ENCODE measurements at places on chromosomes 5 and 9.

- DNase-seq: peak; percentile 43
These were observed 284.1 kb downstream of the NFIB start for GRCh38 chr9:14029806-14030374.

DNA sequence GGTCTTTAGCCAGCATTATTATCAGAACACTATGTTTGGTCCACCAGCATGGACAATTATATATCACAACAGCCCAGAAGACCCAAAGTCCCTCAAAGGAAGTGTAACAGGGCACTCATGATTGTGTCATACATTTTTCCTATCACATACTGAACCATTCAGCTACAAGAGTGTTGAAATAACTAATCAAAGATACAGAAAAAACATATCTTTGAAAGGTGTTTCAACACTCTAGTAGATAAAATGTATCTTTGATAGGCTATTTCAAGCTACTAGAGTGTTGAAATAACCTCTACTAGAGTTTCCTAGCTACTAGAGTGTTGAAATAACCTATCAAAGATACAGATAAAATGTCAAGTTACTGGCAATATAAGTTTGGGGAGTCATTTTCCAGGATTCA is 545.0 kb downstream of the PRR16 start:
- no peak for DNase-seq

GRCh38 chr5:2223303-2223702 is 340.6 kb upstream of the IRX4 start:
- DNase-seq: no peak

DNA sequence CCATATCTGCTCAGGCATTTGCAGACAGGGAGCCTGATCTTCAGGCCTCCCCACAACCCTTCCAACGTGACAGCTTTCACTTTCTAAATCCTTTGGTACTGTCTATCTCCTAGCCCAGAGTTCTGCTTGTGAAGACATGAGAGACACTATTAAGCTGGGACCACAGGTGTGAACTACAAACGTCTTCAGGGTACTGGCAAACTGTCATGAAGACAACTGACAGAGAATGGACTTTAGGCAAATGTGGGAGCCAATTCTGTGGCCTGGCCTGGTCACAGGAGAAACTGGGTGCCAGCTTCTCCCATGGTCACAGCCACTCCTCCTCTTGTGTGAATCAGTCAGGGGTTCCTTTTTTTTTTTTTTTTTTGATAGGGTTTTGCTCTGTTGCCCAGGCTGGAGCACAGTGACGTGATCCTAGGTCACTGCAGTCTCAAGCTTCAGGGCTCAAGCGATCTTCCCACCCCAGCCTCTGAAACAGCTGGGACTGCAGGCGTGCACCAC is 10.4 kb downstream of the TRIM14 start:
- no peak for DNase-seq

- DNase-seq: peak; percentile 72
These were observed 9.9 kb downstream of the TEK start for GRCh38 chr9:27118916-27119315.

DNA sequence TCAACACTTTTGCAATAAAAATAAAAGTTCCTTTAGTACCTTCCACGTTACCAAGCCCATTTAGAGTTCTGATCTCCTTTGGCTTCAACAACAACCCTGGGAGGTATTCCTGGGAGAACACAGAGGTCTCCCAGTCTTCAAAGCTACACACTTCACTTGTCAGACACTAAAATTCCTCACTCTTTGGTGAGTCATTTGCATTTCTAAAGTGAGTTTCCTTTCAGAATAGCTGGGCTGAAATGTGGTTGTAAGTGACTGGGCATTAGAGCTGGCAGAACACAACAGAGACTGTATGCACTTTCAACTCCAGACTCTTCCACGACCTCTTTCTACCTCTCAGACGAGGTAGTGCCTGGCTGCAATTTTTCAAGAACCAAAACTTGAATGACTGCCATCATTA is 11.5 kb upstream of the F2RL1 start:
- peak; percentile 75 for DNase-seq

DNA sequence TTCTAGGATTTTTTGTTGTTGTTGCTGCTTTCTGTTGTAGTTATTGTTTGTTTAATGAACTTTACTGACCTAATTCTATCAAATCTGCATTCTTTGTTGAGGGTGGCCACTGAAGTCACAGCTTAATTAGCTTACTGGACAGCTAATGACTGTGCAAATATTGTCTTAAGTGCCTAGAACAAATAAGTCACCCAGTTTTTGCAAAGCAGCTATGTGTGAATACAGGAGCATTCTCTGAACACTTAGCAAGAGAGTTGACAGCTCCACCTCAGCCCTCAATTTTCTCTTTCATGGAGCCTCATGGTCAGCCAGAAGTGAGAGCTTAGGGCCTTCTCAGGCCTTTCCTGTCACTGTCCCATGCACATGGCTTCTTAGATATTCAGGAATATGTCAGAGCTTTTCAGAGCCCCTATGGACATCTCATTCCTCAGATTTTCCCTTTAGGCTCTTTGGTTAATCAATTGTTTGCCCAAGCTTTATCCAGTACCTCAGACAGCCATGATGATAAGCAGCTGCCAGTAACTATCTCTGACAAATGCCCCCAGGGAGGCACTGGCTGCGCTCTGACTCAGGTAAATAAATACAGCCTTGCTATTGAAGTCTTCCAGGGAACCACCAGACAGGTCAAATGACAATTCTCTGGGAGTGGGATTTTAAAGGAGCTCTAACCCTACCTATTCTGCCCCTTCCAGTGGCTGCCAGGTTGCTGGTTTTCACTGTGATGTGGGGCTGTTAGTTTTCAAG is 241.4 kb upstream of the IL12B start:
- no peak for DNase-seq

DNA sequence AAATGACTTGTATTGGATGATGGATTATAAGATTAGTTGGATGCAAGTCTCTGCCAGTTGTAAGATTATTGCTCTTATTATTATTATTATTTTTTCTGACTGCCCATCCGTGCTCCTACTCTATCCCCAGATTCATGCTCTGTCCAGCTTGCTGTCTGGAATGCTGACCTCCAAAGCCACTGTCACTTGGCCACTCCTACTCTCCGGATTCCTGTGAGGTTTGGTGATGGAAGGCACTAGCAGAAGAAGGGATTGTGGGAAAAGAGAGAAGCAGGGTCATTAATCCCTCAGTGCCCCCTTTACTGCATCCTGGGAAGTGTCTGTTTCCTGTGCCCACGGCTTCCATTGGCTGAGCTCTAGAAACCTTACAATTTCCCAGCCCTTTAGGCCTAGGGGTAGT is 76.3 kb upstream of the IL12B start:
- no peak for DNase-seq

DNA sequence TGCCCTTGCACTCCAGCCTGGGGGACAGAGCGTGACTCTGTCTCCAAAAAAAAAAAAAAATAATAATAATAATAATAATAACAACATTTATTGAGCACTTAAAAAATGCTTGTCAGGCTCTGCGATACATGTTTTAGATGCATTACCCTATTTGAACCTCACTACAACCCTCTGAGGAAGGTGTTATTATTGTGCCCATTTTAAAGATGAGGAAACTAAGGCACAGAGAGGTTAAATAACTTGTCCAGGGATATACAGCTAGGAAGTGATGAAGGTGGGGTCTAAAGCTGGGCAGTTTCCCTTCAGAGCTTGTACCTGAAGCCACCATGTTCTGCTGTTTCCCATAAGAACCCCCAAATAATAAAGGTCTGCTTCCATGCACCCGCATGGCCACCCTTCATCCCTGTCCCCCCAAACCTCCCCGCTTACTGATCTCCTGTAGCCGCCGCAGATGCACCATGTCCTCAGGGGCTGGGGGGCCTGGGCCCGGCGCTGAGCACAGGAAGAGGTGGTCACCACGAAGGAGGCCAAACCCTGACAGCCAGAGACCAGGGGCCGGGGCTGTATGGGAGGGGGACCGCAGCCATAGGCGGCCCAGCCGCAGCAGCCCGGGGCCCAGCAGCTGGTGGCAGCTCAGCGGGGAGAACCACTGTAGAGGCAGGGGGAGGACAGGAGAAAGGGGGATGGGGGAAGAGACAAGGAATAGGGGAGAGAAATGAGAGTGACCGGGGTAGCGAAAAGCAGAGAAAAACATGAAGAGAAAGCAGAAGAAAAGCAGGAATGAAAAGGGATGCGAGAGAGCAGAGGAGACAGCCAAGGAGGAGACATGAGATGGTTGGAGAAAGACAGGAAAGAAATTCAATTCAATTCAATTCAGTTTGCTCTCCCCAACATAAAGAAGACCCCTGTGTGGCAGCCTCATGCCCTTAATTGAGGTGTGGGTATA is 15.1 kb upstream of the FCHSD1 start:
- DNase-seq: no peak

DNA sequence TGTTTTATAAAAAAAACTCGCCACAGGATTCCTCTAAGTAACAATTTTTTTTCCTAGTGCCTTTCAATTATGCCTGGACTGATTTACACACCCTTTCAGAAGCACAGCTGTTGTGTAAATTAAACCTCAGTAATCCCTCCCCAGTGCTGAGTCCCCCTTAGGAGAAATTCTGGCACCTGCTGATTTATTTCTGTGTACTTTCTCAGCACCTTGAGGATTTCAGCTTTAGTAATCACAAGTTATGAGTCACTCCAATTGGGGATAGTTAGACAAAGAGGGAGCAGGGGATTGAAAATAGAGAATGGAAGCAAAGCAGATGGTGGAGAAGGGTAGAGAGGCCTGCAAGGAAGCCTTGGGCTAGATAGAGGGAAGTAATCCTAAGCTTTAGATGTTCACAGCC is 171.7 kb downstream of the TTLL11 start:
- DNase-seq: no peak

- peak; percentile 32 for DNase-seq
These were observed 66.1 kb downstream of the KLHL3 start for GRCh38 chr5:137669811-137670210.

DNA sequence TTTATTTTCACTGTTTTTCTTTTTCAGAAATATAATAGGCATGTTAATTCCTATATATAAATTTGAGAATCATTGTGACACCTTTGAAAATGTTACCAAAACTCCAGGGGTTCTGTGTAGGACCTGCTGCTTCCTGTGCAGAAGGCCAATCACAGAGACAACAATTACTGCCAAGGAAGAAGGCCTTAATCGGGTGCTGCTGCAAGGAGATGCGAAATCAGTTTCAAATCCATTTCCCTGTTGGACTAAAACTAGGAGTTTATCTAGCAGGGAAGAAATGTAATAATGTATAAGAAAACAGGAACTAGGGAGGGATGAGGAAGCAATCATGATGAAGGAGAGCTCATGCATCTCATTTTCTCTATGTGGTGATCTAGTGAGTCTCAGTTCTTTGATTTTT is 209.7 kb upstream of the NUDT12 start:
- no peak for DNase-seq

- no peak for DNase-seq
These were observed 2.9 kb upstream of the SLC4A9 start for GRCh38 chr5:140356853-140357725.

DNA sequence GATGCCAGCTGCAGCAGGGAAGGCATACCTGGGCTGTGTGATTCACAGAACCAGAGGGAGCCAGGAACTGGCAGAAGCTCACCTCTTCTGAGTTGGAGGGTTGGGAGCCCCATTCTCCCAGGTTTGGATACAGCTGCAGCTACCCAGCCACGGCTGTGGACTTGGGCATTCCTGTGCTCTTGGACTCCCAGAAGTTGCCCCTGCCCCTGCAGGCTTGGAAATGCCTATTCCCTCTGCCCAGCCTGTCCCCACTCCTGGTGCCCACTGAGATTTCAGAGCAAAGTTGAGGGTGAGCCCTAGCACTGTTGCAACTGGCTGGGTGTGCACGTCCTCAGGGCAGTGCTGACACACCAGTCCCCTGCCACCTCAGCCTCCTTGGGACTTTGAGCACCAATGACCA is 489.7 kb downstream of the SLCO4C1 start:
- DNase-seq: no peak

GRCh38 chr5:120778491-120779484 is 314.7 kb downstream of the PRR16 start:
- DNase-seq: no peak

DNA sequence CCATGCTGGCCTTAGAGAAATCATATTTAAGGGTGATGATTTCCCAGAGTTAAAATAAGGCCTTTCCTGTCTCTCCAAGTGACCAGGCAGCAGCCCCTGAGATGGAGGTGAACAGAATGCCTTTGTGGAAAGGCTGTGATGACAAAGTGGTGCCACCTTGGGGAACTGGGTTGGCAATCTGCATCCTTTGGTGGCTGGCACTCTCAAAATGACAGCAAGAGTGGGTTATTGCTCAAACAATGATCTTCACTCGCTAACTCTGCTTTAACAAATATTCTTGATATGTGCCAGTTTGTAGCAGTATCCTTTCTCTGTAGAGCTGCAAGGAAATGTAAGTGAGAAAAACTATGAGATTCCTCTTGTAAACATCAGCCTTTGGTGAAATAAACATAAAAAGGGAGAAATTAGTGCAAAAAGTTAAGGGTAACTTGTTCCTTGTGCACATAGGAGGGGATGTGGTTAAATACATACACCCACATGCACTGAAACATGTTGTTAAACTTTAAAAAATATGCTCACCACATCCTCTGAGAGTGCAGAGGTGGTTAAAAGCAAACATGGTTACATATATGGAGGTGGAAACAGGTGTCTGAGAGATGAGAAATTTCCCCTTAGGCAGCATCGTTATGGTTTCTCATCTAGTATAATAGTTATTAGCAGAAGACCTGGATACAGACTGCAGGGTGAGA is 373.4 kb upstream of the CTNND2 start:
- no peak for DNase-seq

DNA sequence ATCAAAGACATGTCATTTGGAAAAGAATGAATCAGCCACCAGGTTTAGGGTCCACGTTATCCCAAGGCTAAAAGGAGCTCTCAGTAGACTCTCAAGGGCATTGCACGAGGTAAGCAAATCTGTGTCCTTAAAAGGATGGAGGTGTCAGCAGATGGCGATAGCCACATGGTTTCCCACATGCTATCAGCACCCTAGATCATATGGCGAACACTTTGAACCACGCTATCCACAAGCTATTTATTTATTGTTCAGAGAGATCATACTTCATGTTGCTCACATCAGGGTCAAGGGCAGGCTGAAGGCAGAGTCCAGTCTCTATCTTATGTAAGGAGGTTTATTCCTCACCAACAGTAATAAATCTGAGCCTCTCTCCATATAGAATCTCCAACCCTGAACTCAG is 43.7 kb downstream of the CDH6 start:
- no peak for DNase-seq

DNA sequence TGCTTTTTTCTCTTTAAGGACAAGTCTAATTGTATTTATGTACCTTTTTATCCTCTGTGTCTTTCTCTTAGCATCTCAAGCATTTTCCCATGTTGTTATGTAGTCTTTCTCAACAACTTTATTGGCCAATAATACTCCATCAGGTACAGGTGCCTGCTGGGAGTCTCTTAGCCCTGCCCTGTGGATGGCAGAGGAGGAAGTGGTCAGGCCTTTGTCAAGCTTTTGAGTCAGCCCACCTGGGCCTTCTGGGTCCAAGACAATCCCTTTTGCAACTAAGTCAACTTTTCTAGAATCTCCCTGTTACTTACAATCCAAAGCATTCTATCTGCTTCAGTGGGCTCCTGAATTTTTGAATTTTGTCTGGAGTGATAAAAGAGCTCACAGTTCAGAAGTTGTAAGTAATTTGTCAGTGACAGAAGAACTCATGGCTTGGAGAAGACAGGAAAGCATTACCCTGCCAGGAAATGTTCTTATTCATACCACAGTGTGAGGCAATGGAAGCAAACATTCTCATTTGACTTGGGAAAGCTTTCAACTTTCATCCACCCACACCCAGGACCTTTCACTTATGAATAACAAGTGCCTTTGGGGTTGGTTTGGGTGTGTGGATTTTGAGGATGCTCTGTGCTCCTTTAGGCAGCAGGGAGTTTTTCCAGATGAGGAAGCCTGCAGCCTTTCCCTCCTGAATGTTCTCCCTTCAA is 200.0 kb upstream of the S1PR3 start:
- DNase-seq: peak; percentile 27
